ENCODE measurements at places on chromosomes 5 and 9. TPM values are rescaled to one million over a fixed set of nuclear protein-coding genes. Genes with fewer than 3 reads are reported as not detected.

The GPR151 gene
- total RNA-seq: not detected

The TRAF1 gene
- total RNA-seq: 164 TPM

The DEPDC1B gene
- total RNA-seq: 29.5 TPM

The KCNV2 gene
- total RNA-seq: not detected

The NKD2 gene
- total RNA-seq: 0.37 TPM

The ANKRD31 gene
- total RNA-seq: 0.48 TPM

The ECSCR gene
- 4.1 TPM for total RNA-seq

The RIGI gene
- 6.8 TPM for total RNA-seq

The DMRT3 gene
- total RNA-seq: not detected

The LRRC19 gene
- not detected for total RNA-seq

The HARS2 gene
- total RNA-seq: 30.2 TPM

The MTAP gene
- total RNA-seq: 62.0 TPM

The PCDHGA11 gene
- 0.09 TPM for total RNA-seq

The TERT gene
- 4.6 TPM for total RNA-seq

The SLC6A19 gene
- not detected for total RNA-seq

- no peak overlapping the region for H3K4me3 ChIP-seq
- H3K36me3 ChIP-seq: no peaks in the 10 kb centered on the region
- no peaks in the 10 kb centered on the region for H3K27me3 ChIP-seq
- no peak overlapping the region for H3K27ac ChIP-seq
Observed at GRCh38 chr9:75914883-75915452, 24.5 kb downstream of the PCSK5 start.

- no peak for ATAC-seq
- no peaks in the 10 kb centered on the region for H3K4me1 ChIP-seq
- no peak overlapping the region for H3K4me3 ChIP-seq
- no peak overlapping the region for H3K27ac ChIP-seq
Observed at GRCh38 chr9:124555043-124555442, 47.8 kb upstream of the NR5A1 start.

GRCh38 chr9:92850898-92851297 is 26.9 kb downstream of the ZNF484 start:
- H3K36me3 ChIP-seq: peaks cover 95% of the 10 kb centered on the region
- ATAC-seq: no peak
- H3K4me1 ChIP-seq: no peaks in the 10 kb centered on the region
- no peak overlapping the region for H3K27ac ChIP-seq

- H3K27ac ChIP-seq: peak overlapping the region; percentile 91
- H3K36me3 ChIP-seq: peaks cover 25% of the 10 kb centered on the region
- ATAC-seq: no peak
- peaks cover 20% of the 10 kb centered on the region for H3K4me1 ChIP-seq
Observed at GRCh38 chr9:130579738-130580463, 524 bp downstream of the FUBP3 start.

- no peak overlapping the region for H3K27ac ChIP-seq
- peaks cover 13% of the 10 kb centered on the region for H3K4me1 ChIP-seq
- H3K36me3 ChIP-seq: no peaks in the 10 kb centered on the region
- H3K27me3 ChIP-seq: no peaks in the 10 kb centered on the region
- no peak for ATAC-seq
Observed at GRCh38 chr5:53084546-53085255, 24.9 kb downstream of the MOCS2 start.

- no peaks in the 10 kb centered on the region for H3K4me1 ChIP-seq
- no peak overlapping the region for H3K27ac ChIP-seq
- H3K36me3 ChIP-seq: no peaks in the 10 kb centered on the region
- no peak for ATAC-seq
- peaks cover 35% of the 10 kb centered on the region for H3K27me3 ChIP-seq
- no peak overlapping the region for H3K4me3 ChIP-seq
Observed at GRCh38 chr5:174065528-174066197, 20.2 kb downstream of the NSG2 start.

DNA sequence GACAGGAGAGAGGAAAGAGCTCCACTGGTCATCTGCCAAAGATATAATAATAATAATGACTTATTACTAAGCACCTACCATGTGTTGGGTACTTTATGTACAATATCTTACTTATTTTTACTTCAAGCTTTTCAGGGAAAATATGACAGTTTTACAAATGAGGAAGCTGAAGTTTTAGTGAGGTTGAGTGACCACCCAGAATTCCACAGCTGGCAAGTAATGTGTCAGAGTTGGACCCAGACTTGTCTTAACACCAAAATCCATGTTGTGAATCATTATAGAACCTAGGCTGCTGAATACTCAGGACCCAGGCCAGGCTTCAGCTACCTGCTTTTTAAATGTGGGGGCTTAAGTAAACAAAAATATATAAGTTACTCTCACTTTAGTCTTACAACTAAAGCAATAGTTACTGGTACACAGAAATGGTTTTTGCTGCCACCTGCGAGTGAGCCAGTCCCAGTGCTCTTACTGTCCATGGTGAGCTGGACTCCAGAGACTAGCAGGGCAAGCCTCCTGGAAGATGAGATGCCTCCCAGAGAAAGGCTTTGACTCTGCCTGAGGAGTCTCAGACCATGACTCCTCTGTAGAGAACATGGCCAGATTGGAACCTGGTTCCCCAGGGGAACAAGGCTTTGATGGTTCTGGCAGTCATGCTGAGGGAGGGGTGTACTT is 29.9 kb downstream of the RUSC2 start:
- no peak overlapping the region for H3K4me3 ChIP-seq
- H3K27me3 ChIP-seq: no peaks in the 10 kb centered on the region
- no peaks in the 10 kb centered on the region for H3K36me3 ChIP-seq
- H3K27ac ChIP-seq: peak overlapping the region; percentile 9
- ATAC-seq: no peak

- peaks cover 5% of the 10 kb centered on the region for H3K4me1 ChIP-seq
- peak overlapping the region; percentile 86 for H3K27ac ChIP-seq
- ATAC-seq: peak; percentile 58
- no peaks in the 10 kb centered on the region for H3K27me3 ChIP-seq
- H3K4me3 ChIP-seq: peak overlapping the region; percentile 84
Observed at GRCh38 chr9:94655739-94656138, 16.4 kb upstream of the FBP1 start.

DNA sequence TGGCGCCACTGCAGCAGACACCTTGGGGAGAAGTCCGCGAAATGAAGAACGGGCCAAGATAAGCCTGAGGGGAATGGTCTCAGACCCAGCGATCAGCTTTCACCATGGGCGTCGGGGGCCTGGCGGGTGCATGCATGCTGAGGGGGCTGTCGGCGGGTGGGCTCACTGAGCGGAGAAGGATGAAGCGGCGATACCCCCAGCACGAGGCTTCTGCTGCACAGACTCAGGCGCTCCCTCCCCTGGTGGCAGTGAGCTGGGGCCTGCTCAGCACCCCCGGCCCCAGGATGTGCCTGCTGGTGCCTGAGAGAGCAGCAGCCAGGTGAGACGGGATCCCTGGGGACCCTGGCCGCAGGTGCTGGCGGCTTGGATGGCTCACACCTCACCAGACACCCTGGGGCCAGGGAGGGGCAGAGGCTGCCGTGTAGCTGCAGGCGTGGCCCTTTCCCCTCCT is 31.2 kb downstream of the CEP72 start:
- H3K27ac ChIP-seq: no peak overlapping the region
- no peaks in the 10 kb centered on the region for H3K4me1 ChIP-seq
- H3K4me3 ChIP-seq: no peak overlapping the region
- ATAC-seq: no peak

- no peak overlapping the region for H3K4me3 ChIP-seq
- no peaks in the 10 kb centered on the region for H3K27me3 ChIP-seq
- no peak for ATAC-seq
- no peak overlapping the region for H3K27ac ChIP-seq
- no peaks in the 10 kb centered on the region for H3K36me3 ChIP-seq
- no peaks in the 10 kb centered on the region for H3K4me1 ChIP-seq
Observed at GRCh38 chr9:129283291-129283691, 105.2 kb upstream of the IER5L start.

- no peak for ATAC-seq
- H3K27me3 ChIP-seq: peaks cover 29% of the 10 kb centered on the region
- H3K36me3 ChIP-seq: no peaks in the 10 kb centered on the region
Observed at GRCh38 chr5:38555354-38556087, 925 bp downstream of the LIFR start.

DNA sequence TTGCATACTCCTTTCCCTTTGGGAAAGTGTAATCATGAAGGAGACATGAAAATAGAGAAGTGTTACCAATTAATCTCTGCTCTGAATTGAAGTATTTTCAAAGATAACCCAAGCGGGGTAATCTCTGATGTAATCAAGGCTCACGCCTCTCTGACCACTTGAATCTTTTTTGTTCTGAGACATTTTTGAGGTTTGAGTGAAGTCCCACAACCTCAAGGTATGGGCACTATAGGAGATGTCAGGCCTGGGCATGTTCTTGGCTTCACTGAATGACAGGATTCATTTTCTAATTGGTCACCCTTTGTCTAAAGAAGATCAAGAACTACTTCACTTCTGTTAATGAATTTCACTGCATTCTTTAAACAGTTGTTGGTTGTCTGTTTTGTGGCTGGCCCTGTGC is 23.7 kb downstream of the ENHO start:
- no peak for ATAC-seq
- no peak overlapping the region for H3K27ac ChIP-seq
- H3K4me1 ChIP-seq: peaks cover 15% of the 10 kb centered on the region

GRCh38 chr9:98359569-98359968 is 104.1 kb upstream of the TBC1D2 start:
- H3K27ac ChIP-seq: no peak overlapping the region
- no peak for ATAC-seq
- H3K36me3 ChIP-seq: no peaks in the 10 kb centered on the region
- H3K4me1 ChIP-seq: no peaks in the 10 kb centered on the region
- no peak overlapping the region for H3K4me3 ChIP-seq
- H3K27me3 ChIP-seq: peaks cover 14% of the 10 kb centered on the region

DNA sequence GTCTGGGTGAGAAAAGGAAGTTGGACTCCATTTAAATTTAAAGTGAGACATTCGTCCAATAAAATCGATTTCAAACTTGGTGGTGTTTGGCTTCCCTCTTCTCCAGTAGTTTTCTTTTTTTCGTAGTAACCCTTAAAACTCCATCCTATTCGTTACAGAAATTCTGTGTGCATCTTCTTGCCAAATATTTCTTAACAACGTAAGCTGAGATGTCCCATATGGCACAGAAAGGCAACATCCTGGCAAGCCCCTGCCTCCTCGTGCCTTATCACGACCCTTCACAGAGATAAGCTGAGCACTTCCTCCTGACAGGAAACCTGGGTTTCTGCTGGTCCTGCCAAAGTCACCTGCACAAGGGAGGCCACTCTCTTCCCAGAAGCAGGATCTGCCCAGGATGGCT is 11.8 kb upstream of the ADAMTS2 start:
- peaks cover under 1% of the 10 kb centered on the region for H3K27me3 ChIP-seq
- ATAC-seq: no peak
- H3K4me1 ChIP-seq: no peaks in the 10 kb centered on the region

DNA sequence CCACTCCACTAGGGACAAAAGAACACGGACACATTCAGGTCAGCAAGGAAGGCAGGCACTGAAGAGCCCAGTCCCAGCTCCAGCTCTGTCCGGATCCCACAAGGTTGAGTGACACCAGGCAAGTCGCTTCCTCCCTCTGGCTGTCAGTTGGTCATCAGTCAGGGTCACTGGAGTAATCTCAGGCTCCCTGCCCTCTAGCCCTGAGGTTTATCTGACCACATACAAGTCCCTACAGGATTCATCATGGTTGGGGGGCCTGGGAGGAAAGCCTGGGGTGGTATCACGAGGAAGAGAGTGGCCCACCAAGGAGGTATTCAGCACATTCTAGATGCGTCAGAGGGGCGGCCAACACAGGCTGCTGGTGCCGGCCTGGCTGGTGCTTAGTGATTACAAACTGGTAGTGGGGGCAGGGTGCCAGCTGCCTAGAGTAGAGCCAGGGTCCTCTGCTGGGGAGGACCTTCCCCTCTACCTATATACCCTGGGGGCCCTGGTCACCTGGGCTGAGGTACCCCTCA is 81.5 kb downstream of the SHB start:
- H3K4me3 ChIP-seq: no peak overlapping the region
- no peak overlapping the region for H3K27ac ChIP-seq
- H3K4me1 ChIP-seq: no peaks in the 10 kb centered on the region
- ATAC-seq: no peak
- H3K36me3 ChIP-seq: no peaks in the 10 kb centered on the region
- H3K27me3 ChIP-seq: no peaks in the 10 kb centered on the region

DNA sequence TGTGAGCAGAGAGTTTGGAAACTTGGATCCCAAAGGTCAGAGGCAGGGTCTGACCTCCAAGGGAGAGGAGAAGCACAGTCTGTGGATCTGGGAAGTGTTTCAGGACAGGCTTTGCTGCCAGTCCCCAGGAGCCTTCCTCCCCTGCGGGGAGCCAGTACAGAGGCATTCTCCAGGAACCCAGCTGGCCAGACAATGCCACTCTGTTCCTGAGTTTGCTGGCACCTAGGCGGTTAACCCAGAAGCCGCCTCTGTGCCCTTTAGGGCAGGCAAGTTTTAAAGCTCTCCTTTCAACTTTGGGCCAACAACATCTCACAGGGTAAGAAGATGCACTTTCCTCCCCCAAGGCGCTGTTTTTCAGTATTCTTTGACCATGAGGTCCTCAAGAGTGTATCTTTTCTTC is 37.0 kb upstream of the FGF1 start:
- peaks cover 15% of the 10 kb centered on the region for H3K27me3 ChIP-seq
- H3K36me3 ChIP-seq: no peaks in the 10 kb centered on the region
- no peaks in the 10 kb centered on the region for H3K4me1 ChIP-seq
- no peak overlapping the region for H3K4me3 ChIP-seq
- no peak overlapping the region for H3K27ac ChIP-seq

DNA sequence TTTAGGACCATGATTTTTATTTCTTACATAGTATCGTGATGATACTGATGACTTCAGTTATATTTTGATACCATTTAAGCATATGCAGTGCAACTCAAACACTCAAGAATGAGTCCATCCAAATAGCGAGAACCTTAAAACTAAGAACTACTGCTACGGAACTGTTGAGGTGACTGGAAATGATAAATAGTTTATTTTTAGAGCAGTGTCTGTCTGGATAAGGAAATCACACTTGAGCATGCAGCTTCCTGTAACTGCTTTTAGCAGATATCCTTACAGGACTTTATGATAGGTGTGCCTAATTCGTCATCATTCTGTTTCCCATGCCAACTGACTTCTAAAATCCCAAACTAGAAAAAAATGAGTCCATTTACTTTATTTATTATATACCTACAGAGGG is 85.5 kb downstream of the ADGRV1 start:
- H3K4me1 ChIP-seq: no peaks in the 10 kb centered on the region
- no peak overlapping the region for H3K27ac ChIP-seq
- peaks cover 8% of the 10 kb centered on the region for H3K27me3 ChIP-seq
- H3K4me3 ChIP-seq: no peak overlapping the region
- H3K36me3 ChIP-seq: no peaks in the 10 kb centered on the region

- no peaks in the 10 kb centered on the region for H3K27me3 ChIP-seq
- no peaks in the 10 kb centered on the region for H3K36me3 ChIP-seq
- no peaks in the 10 kb centered on the region for H3K4me1 ChIP-seq
- ATAC-seq: no peak
Observed at GRCh38 chr5:31996909-31997308, 177.2 kb downstream of the GOLPH3 start.

GRCh38 chr5:180093651-180094382 is 22.3 kb upstream of the RNF130 start:
- no peaks in the 10 kb centered on the region for H3K36me3 ChIP-seq
- H3K4me1 ChIP-seq: peaks cover 5% of the 10 kb centered on the region
- no peak overlapping the region for H3K27ac ChIP-seq
- ATAC-seq: no peak
- no peak overlapping the region for H3K4me3 ChIP-seq

Data from activated T-helper 17 cell treated with anti-CD3 and anti-CD28 coated beads, Interleukin-2, amount 50 U/mL, for 72 hours (primary cell).